ENCODE measurements at places on chromosomes 4 and X. TPM values are rescaled to one million over a fixed set of nuclear protein-coding genes. Genes with fewer than 3 reads are reported as not detected.

- no peaks in the 10 kb centered on the region for H3K4me1 ChIP-seq
- no peaks in the 10 kb centered on the region for H3K27me3 ChIP-seq
- H3K4me3 ChIP-seq = no peak overlapping the region
- no peak overlapping the region for H3K27ac ChIP-seq
These were observed 90.4 kb upstream of the VEGFC start for GRCh38 chr4:176883108-176883550.

GRCh38 chr4:172996571-172997216 is 171.9 kb upstream of the GALNT7 start:
- H3K27me3 ChIP-seq = no peaks in the 10 kb centered on the region
- DNase-seq = no peak
- H3K4me1 ChIP-seq = no peaks in the 10 kb centered on the region
- H3K4me3 ChIP-seq = no peak overlapping the region

The GPR50 gene
- not detected for total RNA-seq

GRCh38 chr4:152081024-152081423 is 320.2 kb upstream of the GATB start:
- H3K27me3 ChIP-seq = no peaks in the 10 kb centered on the region
- H3K36me3 ChIP-seq = no peaks in the 10 kb centered on the region
- DNase-seq = no peak
- no peak overlapping the region for H3K27ac ChIP-seq

- no peaks in the 10 kb centered on the region for H3K27me3 ChIP-seq
- no peaks in the 10 kb centered on the region for H3K4me1 ChIP-seq
- no peak overlapping the region for H3K27ac ChIP-seq
- no peak for DNase-seq
- no peaks in the 10 kb centered on the region for H3K36me3 ChIP-seq
- H3K4me3 ChIP-seq = no peak overlapping the region
These were observed 150.3 kb downstream of the MSL3 start for GRCh38 chrX:11908371-11908770.

DNA sequence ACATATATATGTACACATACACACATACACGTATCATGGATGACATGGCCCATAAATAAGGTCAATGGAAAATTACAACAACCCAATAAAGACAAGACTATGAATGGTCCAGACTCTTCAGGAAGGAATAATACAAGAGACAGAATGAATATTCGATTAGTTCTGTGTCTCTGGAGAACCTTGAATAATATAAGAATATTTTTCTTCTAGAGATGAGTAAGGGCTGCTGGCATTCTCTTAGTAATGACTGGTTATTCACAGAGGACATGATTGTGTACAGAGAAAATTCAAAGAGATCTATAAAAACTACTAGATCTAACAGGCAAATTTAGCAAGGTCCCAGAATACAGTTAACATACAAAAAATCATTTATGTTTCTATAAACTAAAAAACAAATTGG is 23.3 kb downstream of the SPIN4 start:
- no peaks in the 10 kb centered on the region for H3K36me3 ChIP-seq
- DNase-seq = no peak
- no peak overlapping the region for H3K27ac ChIP-seq
- H3K4me3 ChIP-seq = no peak overlapping the region

- H3K27me3 ChIP-seq = no peaks in the 10 kb centered on the region
- no peak overlapping the region for H3K27ac ChIP-seq
- no peak overlapping the region for H3K4me3 ChIP-seq
- H3K36me3 ChIP-seq = no peaks in the 10 kb centered on the region
- no peak for DNase-seq
These were observed 421.8 kb downstream of the HNRNPD start for GRCh38 chr4:81951891-81952455.

GRCh38 chr4:184757810-184758209 is 23.9 kb upstream of the CENPU start:
- H3K4me3 ChIP-seq = no peak overlapping the region
- DNase-seq = no peak
- no peaks in the 10 kb centered on the region for H3K27me3 ChIP-seq

DNA sequence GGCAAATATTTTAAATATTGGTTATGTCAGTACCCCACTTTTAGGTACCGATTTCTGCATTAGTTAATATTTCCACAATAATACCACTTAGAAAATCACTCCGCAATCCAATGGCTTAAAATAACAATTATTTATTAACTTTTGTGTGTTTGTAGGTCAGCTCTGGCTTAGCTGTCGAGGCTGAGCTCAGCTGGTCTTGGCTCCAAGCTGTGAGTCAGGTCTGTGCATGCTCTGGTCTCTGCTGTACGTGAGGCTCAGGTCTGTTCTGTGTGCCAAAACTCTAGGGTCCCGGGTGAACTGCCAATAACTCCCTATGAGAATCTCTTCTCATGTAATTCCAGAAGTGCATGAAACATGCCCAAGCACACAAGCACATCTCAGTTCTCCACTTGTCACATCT is 245.8 kb upstream of the GK2 start:
- H3K27me3 ChIP-seq = no peaks in the 10 kb centered on the region
- H3K4me1 ChIP-seq = peaks cover 11% of the 10 kb centered on the region
- no peak for DNase-seq
- no peaks in the 10 kb centered on the region for H3K36me3 ChIP-seq
- H3K4me3 ChIP-seq = no peak overlapping the region

- H3K36me3 ChIP-seq = no peaks in the 10 kb centered on the region
- no peak overlapping the region for H3K4me3 ChIP-seq
- no peak overlapping the region for H3K27ac ChIP-seq
- H3K27me3 ChIP-seq = no peaks in the 10 kb centered on the region
- DNase-seq = no peak
These were observed 41.4 kb upstream of the MAGEA4 start for GRCh38 chrX:151871244-151871643.

GRCh38 chr4:41122775-41123174 is 91.6 kb downstream of the APBB2 start:
- H3K4me3 ChIP-seq = no peak overlapping the region
- H3K4me1 ChIP-seq = no peaks in the 10 kb centered on the region
- H3K27me3 ChIP-seq = no peaks in the 10 kb centered on the region

The TMEM47 gene
- 2.6 TPM for total RNA-seq

The RTL9 gene
- total RNA-seq = not detected

The CXCL11 gene
- total RNA-seq = 0.13 TPM

The BTC gene
- total RNA-seq = 1.6 TPM

The ADGRG2 gene
- 0.63 TPM for total RNA-seq

The NAA11 gene
- total RNA-seq = not detected

The USP17L19 gene
- not detected for total RNA-seq

DNA sequence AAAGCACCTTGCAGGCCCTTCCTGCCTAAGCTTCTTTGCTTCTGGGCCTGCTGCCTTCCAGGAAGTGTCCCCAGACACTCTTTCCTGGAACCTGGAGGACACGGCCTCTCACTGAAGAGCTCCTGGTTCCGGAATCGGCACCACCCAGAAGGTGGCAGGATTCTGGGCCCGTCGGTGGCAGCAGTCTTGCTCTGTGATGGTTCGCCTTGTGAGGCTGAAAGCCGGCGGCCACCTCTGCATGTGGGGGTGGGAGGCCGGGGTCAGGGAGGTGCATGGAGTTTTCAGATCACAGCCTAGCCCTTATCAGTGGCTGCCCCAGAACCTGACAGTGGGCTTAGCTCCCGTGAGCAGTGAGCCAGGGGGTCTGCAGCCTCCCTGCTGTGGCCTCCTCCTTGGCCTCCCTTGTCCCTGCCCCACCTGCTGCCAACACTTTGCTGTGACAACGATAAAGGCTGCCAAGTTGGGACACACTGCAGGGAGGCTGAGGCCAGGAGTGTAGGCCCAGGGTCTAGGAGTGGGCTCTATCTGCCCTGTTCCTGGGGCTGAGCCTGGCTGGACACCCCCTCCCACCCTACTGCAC is 30.8 kb upstream of the GPR78 start:
- no peaks in the 10 kb centered on the region for H3K36me3 ChIP-seq
- H3K27ac ChIP-seq = no peak overlapping the region

The UCP1 gene
- not detected for total RNA-seq

The SLC6A14 gene
- total RNA-seq = 0.52 TPM

DNA sequence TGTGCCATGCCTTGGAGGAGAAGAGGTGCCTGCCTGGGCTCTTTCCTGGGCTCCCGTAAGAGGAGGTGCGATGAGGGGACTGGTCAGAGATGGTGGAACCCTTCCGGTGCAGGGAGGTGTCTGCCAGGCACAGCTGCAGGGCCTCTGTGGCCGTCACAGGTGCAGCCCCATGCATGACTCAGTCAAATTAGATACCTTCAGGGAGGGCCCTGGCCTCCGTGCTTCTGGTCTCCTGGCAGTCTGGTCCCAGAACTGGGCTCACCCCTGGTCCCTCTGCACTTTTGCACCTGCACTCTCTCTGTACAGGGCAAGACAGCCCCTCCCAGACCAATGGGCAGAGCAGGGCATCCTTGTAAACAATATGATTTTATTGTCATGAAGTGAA is 49.9 kb upstream of the LRPAP1 start:
- no peak overlapping the region for H3K4me3 ChIP-seq
- no peaks in the 10 kb centered on the region for H3K4me1 ChIP-seq
- H3K27me3 ChIP-seq = no peaks in the 10 kb centered on the region
- DNase-seq = no peak
- no peak overlapping the region for H3K27ac ChIP-seq

The CLRN2 gene
- not detected for total RNA-seq

- no peak overlapping the region for H3K27ac ChIP-seq
- DNase-seq = no peak
- H3K4me1 ChIP-seq = no peaks in the 10 kb centered on the region
- H3K4me3 ChIP-seq = no peak overlapping the region
These were observed 309.4 kb downstream of the MAPK10 start for GRCh38 chr4:86050496-86050895.

- H3K27me3 ChIP-seq = no peaks in the 10 kb centered on the region
- no peak overlapping the region for H3K4me3 ChIP-seq
- DNase-seq = no peak
- no peaks in the 10 kb centered on the region for H3K4me1 ChIP-seq
These were observed 85.5 kb upstream of the ACSL1 start for GRCh38 chr4:184911310-184911709.

The GRXCR1 gene
- total RNA-seq = not detected

DNA sequence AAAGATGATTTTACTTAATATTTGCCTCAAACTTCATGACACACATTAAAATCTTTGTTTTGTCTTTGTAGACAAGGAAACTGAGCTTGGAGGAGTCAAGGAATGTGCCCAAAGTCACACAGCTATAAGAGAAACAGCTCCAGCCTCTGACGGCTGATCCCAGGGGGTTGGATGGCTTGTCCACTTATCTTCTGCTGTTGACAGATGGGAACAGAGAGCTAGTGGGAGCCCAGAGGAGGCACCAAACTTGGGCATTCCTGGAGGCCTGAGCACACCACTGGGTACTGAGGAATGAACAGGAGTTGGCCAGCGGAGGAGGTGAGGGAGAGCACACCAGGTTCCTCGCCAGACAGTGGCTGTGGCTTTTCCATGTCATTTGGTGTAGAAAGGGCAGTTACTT is 56.4 kb upstream of the GPR78 start:
- no peaks in the 10 kb centered on the region for H3K27me3 ChIP-seq
- no peaks in the 10 kb centered on the region for H3K36me3 ChIP-seq
- no peak overlapping the region for H3K27ac ChIP-seq
- no peak overlapping the region for H3K4me3 ChIP-seq
- H3K4me1 ChIP-seq = no peaks in the 10 kb centered on the region

GRCh38 chr4:33477715-33478114 is 2757.5 kb downstream of the PCDH7 start:
- no peak overlapping the region for H3K27ac ChIP-seq
- no peaks in the 10 kb centered on the region for H3K4me1 ChIP-seq

The USP51 gene
- total RNA-seq = 1.5 TPM

DNA sequence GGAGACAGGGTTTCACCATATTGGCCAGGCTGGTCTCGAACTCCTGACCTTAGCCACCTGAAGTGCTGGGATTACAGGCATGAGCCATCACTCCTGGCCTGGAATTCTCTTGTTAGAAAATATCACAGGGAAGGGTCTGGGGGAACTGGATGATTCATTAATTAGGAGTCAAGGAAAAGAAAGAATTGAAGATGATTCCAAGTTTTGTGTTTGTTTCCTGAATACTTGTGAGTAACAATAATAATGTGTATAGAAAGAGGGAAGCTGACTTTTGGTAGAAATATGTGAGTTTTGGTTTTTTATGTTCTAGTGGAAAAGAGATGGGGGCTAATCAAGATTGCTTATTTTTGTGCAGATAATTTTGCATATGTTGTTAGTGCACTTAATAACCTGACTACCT is 77.3 kb upstream of the CLNK start:
- no peak for DNase-seq
- no peaks in the 10 kb centered on the region for H3K4me1 ChIP-seq
- no peaks in the 10 kb centered on the region for H3K27me3 ChIP-seq
- H3K27ac ChIP-seq = no peak overlapping the region

- H3K4me3 ChIP-seq = no peak overlapping the region
- H3K27ac ChIP-seq = no peak overlapping the region
- H3K4me1 ChIP-seq = no peaks in the 10 kb centered on the region
- H3K36me3 ChIP-seq = no peaks in the 10 kb centered on the region
- DNase-seq = no peak
These were observed 83.0 kb upstream of the CLDN34 start for GRCh38 chrX:9884031-9884779.

Data from pancreas (tissue), 10 donors.